ENCODE measurements at places on chromosomes 3 and 15.

DNA sequence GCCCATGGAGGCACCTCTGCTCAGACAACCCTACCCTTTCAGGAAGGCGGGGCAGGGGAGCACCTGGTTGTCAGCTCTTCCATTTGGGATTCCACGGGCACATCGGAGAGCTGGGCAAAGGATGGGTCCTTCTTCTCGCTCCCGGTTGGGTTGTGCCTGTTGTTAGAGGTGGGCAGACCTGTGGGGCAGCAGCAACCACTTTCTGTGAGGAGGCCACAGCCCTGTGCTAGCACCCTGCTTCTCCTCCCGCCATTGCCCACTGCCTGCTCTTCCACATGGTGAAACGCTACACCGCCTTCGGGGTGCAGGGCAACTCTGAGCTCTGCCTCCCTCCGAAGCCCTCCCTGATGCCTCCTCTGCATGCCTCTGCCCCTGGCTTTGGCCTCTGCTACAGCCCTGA is 7.0 kb upstream of the HHATL start:
- no peak for DNase-seq

DNA sequence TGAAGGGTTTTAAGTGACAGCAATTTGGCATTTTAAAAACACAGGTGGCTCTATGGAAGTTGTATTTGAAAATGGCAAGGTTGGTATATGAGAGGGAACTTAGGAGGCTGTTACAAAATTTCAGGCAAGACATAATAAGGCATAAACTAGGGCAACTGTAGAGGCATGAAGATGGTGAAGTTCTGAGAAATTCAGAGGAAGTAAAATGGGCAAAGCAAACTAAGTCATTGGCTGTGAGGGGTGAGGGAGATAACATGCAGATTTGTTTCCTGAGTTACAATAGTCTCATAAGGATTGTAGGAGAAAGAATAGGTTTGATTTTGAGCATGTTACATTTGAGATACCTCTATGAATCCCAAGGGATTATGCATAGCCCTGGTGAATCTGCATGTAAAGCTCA is 302.9 kb upstream of the ARHGEF26 start:
- no peak for DNase-seq

- no peak for DNase-seq
These were observed 225.0 kb downstream of the SOX2 start for GRCh38 chr3:181936774-181937173.

GRCh38 chr15:67504796-67505195 is 16.1 kb upstream of the C15orf61 start:
- no peak for DNase-seq

GRCh38 chr3:54376142-54376807 is 253.9 kb downstream of the CACNA2D3 start:
- no peak for DNase-seq

DNA sequence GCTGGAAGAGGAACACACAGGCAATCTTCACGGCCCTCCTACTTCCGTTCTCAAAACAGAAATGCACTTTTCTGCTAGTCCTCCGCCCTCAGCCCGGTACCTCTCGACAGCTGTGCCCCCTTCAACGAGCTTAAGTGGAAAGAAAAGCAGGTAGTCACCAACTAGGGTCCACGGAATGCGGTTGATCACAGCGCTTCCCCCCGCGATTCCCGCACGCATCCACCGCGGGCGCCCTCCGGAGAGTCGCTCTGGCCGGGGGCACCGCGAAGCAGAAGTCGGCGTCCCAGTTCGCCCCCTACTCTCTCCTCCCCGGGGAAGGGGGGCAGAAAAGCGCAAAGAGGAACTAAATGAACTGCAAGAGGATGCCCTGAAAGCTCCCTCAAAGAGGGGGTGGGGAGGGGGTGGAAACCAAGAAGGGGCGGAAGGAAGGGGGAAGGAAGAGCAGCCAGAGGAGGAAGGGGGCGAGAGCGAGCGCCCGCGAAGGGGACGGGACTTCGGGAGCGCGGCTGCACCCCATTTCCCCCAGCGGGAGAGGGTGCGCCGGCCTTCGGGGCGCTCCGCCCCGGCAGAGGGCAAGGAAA is 738 bp downstream of the ACAP2 start:
- no peak for DNase-seq

GRCh38 chr3:61357902-61358301 is 106.7 kb upstream of the FHIT start:
- no peak for DNase-seq

- DNase-seq, result no peak
These were observed 36.6 kb downstream of the DMXL2 start for GRCh38 chr15:51585986-51586385.

DNA sequence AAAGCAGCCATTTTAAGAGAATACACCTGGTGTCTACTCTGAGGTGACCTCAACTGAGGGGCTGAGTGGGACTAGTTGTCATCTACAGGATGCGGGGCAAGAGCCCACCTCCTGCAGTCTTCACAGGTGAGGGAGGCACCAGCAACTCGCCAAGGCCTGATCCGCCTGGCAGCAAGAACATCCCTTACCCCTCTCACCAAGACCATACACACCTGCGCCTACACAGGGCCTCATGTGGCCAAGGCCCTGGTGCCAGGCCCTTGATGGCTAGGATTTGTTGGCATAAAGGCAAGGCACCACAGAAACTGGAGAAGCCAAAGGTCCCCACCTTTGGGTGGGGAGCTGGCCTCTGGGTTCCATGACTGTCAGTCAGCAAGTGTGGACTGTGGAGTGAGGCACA is 18.4 kb downstream of the ELP6 start:
- DNase-seq, result no peak

GRCh38 chr15:55343168-55343567 is 24.1 kb downstream of the PIGB start:
- no peak for DNase-seq

DNA sequence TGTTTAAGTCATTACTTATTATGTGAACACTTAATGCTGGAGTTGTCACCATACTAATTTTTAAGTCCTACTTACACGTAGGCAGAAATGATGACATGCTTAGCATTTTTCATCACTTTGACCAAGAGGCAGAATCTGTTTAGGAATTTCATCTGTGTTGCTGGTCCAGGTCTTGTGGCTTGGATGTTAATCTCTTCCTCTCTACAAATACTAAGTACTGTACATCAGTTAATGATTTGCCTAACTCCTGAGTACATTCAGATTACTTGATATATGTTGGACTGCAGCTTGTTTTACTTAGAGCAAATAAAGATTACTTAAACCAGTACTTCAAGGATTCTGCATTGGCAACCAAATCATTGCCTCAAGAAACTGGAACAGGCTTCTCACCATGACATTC is 8.6 kb downstream of the SNRK start:
- no peak for DNase-seq

- DNase-seq, result no peak
These were observed 32.9 kb upstream of the CSPG5 start for GRCh38 chr3:47611576-47611975.

- DNase-seq, result peak; percentile 15
These were observed 397 bp downstream of the PLXND1 start for GRCh38 chr3:129605922-129606635.

- DNase-seq, result no peak
These were observed 79.1 kb upstream of the ABI3BP start for GRCh38 chr3:101072300-101072699.

GRCh38 chr15:88805031-88805780 is 2.0 kb downstream of the ACAN start:
- no peak for DNase-seq

- no peak for DNase-seq
These were observed 34.5 kb downstream of the VPS8 start for GRCh38 chr3:184846496-184846895.
